ENCODE measurements at places on chromosomes 4 and X. TPM values are rescaled to one million over a fixed set of nuclear protein-coding genes. Genes with fewer than 3 reads are reported as not detected.

DNA sequence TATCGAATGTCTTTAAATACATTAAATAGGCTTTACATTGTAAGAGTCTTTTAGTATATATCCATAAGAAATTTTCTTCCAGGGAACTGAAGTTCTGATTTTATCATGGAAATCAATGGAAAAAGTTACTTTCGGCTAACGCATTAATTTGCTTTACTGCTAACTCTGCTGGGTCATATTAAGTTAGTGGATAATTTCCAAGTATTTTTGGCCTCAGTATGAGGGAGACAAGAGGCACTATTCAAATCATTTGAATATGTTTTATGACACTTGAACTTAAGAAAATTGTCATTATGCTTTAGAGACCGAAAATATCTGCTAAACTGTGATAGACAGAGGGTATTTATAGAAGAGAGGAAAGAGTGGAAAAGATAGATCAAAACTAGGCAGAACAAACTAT lies 237.5 kb downstream of the PCDH7 start:
- no peak for DNase-seq

DNA sequence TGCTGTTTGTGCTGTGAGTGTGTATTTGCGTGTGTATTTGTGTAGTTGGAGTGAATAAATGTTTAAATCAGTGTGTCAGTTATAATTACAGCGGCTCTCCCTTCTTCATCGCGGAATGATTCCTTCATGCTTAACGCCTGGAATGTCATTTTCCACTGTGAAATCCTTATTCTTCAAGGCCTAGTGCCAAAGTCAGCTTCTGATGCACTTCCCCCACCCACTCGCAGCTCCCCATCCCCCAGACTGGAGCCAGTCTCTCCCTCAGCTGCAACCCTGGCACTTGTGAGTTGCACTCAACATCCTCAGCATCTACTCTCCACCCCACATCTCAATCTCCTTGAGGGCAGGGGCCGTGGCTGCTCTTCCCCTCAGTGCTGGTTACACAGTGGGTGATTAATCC lies 583.0 kb downstream of the BCOR start:
- DNase-seq: no peak

DNA sequence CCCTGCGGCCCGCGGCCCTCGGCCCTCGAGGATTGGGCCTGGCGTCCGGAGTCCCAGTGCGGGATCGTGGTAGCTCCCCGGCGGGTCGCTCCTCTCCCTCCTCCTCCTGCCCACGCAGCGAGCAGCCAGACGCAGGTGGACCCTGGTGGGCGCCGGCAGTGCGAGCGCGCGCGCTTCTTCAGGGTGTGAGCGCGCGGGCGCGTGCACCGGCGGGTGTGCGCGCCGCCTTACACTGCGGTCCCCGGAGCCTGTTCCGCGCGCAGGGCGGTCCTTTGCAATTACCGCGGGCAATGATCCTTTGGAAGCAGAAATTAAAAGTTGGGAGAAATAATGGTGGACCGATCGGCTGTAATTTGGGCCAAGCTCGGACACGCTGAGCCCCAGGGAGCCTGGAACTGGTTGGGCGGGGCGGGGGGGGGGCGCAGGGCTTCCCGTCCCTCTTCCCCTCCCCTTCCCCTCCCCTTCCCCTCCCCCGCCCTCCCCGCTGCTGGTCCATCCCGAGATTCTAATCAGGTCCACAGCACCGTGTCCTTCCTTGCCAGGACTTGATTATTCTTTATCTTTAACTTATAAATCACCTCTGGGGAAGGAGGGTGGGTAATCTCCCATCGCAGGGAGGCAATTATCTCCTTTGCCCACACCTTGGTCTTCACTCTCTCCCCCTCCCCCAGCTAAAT lies 1.6 kb upstream of the NKX1-1 start:
- DNase-seq: no peak

DNA sequence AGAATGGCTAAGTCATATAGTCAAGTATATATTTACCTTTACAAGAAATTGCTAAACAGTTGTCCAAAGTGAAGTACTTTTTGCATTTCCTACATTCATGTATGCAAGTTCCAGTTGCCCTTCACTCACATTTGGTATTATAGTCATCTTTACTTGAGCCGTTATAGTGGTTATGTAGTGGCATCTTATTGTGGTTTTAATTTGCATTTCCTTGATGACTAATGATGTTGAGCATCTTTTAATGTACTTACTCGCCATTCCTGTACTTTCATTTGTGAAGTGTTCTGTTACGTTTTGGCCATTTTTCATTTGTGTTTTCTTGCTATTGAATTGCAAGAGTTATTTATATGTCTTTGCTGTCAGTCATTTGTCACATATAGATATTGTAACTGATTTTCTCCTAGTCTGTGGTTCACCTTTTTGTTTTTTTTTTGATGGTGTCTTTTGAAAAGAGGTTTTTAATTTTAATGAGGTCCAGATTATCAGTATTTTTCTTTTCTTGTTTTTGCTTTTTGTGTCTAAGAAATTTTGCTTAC lies 27.6 kb downstream of the ARFIP1 start:
- DNase-seq: no peak

GRCh38 chr4:24473309-24473721 lies 111.0 kb downstream of the DHX15 start:
- no peak for DNase-seq

GRCh38 chr4:10354225-10354624 lies 103.0 kb downstream of the ZNF518B start:
- DNase-seq: no peak

- DNase-seq: no peak
Observed at GRCh38 chrX:38672646-38673045, 111.3 kb downstream of the TSPAN7 start.

GRCh38 chr4:76007089-76007862 lies at the start of gene CXCL9:
Gene CXCL9 (minus strand): TSS chr4:76007509. CDS start chr4:76007449, 60 bp downstream.
- DNase-seq: no peak

DNA sequence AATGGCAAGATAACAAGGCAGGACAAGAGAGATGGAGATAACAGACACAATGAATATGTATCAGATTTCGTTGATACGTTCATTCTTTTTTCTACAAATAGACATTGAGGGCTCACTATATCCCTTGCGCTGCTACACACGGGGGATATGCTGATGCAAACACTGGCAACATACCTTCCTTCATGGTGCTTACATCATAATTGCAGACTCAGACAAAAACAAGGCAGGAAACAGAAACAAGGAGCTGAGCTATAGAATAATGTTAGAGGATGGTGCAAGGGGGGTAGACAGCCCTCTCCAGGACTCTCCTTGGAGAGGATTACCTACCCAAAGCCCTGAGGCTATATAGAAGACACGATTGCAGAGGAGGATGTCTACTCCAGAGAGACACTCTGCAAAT lies 1069.5 kb downstream of the DMD start:
- no peak for DNase-seq

- DNase-seq: no peak
Observed at GRCh38 chrX:9829308-9830267, 43.4 kb downstream of the SHROOM2 start.

GRCh38 chr4:147198411-147199051 lies 252.9 kb upstream of the TTC29 start:
- no peak for DNase-seq

DNA sequence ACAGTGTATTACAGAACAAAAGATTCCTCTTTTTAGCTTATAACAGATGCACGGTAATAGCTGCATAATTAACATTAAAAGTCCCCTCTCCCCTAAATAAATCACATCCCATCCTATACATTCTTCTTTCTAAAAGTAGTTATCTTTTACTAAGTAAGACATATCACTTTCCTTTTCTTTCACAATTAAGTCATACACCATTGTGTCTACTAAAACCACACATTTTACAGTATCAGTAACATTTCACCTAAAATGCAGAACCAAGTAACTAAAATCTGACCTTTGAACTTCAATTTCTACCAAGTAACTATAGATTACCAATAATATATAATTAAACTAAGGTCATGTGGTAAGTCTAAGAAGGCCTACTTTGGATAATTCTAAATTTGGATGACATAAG lies 14.2 kb downstream of the DHX15 start:
- no peak for DNase-seq

DNA sequence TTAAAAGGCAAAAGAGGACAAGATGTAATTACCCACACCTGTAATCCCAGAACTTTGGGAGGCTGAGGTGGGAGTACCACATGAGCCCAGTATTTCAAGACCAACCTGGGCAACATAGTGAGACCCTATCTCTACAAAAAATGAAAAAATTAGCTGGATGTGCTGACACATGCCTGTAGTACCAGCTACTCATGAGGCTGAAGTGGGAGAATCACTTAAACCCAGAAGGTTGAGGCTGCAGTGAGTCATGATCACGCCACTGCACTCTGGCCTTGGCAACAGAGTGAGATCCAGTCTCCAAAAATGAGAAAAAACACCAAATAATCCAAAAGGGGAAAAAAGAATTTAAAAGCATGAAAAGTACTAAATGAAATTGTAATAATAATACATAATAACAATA lies 30.8 kb downstream of the NR0B1 start:
- no peak for DNase-seq

DNA sequence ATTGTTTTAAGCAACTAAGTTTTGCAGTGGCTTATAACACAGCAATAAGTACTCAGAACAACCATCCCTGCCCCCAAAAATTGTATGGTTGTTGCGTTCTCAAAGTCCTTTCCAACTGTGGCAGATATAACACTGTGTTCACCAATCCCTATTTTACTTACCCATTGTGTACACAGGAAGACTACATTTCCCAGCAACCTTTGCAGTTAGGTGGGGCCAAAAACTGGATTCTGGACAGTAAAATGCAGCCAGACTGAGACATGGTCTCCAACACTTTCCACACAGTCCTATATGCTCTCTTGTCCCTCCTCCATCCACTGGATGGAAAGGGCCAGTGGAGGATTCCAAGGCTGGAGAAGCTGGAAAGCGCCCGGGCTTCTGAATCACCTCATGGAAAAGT lies 523.6 kb downstream of the BCOR start:
- no peak for DNase-seq

- DNase-seq: no peak
Observed at GRCh38 chrX:153642655-153643430, 4.2 kb upstream of the DUSP9 start.

DNA sequence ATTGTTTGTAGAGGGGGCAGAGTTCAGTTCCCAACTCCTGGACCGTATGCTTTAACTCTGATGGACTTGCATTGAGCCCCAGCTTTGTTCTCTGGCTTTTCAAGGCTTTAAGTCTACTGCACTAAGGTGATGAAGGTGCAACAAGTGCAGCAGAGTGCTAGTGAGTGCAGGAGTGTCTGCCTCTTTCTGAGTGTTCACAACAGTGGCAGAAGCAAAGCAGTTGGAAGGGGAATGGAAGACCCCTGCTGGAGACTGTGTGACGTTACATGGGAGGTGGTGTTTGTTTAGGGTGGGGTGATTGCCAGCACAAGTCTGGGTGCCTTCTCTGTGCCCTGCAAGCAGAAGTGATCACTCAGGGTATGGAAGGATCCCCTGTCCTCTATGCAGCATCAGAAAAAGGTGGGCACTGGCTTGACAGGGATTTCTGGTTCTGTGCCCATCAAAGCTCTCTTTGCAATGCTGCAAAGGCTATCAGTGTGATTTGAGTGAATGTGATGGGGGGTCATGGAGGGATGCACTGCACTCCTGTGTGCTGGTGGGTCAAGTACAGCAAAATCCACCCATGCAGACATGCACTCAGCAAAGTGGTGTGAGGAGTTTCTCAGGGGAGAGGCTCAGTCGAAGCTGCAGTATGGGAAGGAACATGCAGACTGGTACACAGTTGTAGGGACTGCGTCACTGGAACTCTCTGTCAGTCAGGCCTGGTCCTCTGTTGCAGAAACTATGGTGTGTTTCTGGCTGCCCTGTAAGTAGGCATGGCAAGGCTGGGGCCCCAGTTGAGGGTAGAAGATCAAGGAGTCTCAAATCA lies 70.9 kb upstream of the UGT2B7 start:
- no peak for DNase-seq

DNA sequence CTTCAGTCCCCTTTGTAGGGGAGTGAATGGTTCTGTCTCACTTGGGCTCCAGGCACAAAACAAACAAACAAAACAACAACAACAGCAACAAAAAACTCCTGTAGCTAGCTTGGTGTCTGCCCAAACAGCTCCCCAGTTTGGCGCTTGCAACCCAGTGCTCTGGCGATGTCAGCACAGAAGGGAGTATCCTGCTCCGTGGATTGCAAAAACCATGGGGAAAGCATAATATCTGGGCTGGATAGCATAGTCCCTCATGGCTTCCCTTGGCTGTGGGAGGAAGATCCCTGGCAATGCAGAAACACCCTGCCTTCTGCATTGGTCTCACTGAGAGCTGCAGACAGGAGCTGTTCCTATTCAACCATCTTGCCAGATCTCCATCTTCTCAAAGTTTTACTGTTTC lies 39.7 kb downstream of the UGT2B17 start:
- no peak for DNase-seq

DNA sequence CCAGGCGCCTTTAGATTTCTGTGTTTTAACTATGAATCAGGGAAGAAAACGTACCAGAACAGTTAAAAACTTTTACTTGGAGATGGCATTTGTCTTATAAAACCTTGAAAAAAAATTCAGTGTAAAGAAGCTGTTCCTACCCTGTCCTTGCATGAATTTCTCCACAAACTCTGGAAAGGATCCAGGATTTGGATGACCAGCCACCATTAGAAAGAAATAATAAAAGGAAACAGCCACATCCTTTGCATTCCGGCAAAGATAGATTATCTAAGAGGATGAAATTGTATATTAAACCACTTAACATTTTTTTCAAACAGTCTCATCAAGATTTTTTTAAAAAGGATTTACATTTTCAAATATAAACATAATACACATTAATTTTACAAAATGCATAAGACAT lies 10.6 kb downstream of the SULT1E1 start:
- no peak for DNase-seq

- DNase-seq: no peak
Observed at GRCh38 chr4:183175631-183176232, 76.7 kb downstream of the WWC2 start.

DNA sequence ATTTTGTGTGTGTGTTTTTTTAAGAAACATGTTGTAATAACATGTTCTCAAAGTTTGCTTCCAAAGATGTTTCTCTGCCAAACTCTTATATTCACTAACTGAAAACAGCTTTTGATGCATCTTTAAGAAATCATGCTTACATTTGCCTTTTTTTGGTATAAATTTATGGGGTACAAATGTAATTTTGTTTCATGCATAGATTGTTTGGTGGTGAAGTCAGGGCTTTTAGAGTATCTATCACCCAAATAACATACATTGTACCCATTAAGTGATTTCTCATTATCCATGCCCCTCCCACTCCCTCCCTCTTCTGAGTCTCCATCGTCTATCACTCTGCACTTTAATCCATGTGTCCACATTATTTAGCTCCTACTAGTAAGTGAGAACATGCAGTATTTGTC lies 30.8 kb downstream of the SPINK2 start:
- DNase-seq: peak; percentile 29

DNA sequence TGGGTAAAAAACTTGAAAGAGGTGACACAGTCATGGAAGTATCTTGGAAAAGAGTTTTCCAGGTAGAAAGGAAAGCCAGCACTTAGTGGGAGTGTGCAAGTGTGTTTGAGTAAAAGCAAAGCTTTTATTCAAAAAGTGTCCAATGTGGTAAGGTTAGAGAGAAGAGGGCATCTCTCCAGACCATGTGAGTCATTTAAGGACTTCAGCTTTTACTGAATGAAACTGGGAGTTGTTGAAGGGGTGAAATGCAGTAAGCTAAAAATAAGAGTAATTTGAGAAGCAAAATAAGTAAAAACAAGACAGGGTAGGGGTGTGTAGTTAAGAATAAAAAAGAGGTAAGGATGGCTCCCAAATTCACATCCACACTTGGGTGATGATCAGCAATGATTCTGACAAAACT lies 238.9 kb downstream of the SLC7A11 start:
- DNase-seq: no peak

The RFC1 gene
- 68.6 TPM for total RNA-seq

The CD38 gene
- total RNA-seq: 2.0 TPM

The FAM184B gene
- 0.11 TPM for total RNA-seq

The DCLK2 gene
- total RNA-seq: 22.2 TPM

The SPP1 gene
- 76.1 TPM for total RNA-seq

The CSAG2 gene
- not detected for total RNA-seq

All from urinary bladder (tissue), 4 donors.